NCI-H446 (cell line): ENCODE measurements at places on chromosomes 7 and 10.

GRCh38 chr7:48083114-48083830 lies 5.8 kb upstream of the UPP1 start:
- no peak for DNase-seq

GRCh38 chr7:67525588-67525987 lies 529.0 kb downstream of the TYW1 start:
- no peak for DNase-seq

DNA sequence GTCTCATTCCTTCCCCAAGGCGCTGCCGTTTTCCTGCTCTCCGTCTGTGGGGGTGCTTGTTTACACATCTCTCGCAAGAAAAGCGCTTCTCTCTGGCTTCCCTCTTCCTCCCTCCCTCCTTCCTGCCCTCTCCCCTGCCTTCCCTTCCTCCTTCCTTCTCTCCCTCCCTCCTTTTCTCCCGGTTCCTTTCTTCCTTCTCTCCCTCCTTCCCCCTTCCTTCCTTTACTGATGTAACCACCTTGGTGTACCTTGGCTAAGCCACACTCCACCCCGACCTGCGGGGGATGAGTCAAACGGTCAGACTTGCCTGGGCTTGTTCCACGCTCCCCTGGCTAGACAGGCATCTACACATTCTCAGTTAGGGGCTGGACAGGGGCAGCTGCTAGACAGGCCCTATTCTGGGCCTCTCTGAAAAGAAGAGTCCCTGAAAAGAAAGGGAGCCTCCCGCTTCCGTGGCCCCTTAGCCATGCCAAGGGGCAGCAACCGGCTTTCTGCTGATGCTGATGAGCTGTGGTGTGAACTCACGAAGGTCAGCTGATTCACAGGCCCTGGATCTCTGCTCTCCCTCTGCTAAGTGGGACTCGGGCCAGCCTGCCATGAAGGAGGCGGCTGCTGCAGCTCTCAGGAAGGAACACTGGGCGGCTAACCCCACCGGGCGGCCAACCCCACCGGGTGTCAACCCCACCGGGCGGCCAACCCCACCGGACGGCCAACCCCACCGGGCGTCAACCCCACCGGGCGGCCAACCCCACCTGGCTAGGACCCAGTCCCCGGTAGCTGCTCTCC lies 216.8 kb downstream of the TCERG1L start:
- DNase-seq, result no peak

GRCh38 chr7:135911099-135911498 lies 66.1 kb downstream of the MTPN start:
- DNase-seq, result peak; percentile 24

- DNase-seq, result no peak
Observed at GRCh38 chr10:52082307-52082706, 231.8 kb upstream of the DKK1 start.

- DNase-seq, result no peak
Observed at GRCh38 chr10:123642697-123643096, 23.5 kb upstream of the GPR26 start.

GRCh38 chr7:16881844-16882243 lies at the start of gene AGR3:
Gene AGR3 (minus strand): TSS chr7:16881983. CDS start chr7:16878618, 3,365 bp downstream.
- no peak for DNase-seq
